RPMI7951 (cell line): ENCODE measurements at places on chromosomes 11 and 22. TPM values are rescaled to one million over a fixed set of nuclear protein-coding genes. Genes with fewer than 3 reads are reported as not detected.
A peak's percentile ranks its signal among the peaks of the same experiment; 100 is the strongest.

DNA sequence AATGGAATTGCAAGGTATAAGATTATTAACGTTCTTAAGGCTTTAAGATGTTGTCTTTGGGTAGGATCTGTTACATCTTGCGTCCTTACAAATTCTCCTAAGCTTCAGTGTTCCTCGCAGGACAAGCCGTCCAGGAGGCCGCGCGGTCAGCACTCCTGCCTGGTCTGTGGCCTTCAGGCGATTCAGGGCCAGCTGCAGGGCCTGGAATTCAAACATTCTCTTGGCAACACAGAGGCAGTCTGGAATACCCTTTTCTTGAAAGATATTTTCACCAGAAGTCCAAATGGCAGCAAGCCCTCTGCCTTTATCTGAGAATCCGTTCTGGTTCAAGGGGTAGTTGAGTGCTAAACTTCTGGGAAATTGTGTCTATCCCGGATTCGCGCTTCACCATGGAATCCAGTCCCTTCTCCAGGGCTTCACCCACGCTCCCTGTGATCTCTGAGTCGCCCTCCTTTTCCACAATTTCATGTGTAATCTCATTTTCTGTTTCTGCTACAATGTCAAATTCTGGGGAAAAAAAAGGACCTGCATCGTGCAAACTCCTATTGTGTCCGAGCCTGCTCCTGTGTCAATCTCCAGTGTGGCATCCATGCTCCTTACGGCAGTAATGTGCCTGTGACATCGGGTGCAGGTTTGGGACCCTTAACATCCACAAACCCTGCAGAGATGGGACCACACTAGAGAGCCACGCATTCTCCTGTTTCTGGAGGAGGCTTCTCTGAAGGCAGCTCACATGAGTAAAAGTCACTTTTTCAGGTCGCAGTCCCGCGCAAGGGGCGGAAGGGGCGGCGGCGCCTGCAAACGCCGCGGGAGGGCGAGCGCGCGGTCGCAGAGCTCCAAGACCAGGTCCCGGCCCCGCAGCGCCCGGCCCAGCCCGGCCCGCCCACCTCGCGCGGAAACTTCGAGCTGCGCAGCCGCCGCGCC, 25.4 kb upstream of the SORL1 start:
- no peak for DNase-seq

DNA sequence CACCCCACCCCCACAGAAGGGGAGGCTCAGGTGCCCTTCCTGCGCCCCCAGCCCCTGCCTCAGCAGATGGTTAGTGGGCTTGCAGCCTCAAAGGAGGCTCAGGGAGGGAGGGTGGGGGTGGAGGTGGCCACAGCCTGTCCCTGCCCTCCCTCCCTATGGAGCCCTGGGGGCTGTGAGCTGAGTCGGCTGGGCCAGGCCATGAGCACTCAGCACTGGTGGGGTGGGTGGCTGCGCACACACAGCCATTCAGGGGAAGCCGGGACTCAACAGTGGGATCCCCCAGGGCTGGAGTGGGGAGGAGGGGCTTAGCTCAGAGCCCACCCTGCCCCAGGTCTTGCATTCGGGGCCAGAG, 50.2 kb downstream of the FLRT1 start:
- DNase-seq: no peak

GRCh38 chr22:25380122-25380747, 160.8 kb downstream of the CRYBB2 start:
- no peak for DNase-seq

DNA sequence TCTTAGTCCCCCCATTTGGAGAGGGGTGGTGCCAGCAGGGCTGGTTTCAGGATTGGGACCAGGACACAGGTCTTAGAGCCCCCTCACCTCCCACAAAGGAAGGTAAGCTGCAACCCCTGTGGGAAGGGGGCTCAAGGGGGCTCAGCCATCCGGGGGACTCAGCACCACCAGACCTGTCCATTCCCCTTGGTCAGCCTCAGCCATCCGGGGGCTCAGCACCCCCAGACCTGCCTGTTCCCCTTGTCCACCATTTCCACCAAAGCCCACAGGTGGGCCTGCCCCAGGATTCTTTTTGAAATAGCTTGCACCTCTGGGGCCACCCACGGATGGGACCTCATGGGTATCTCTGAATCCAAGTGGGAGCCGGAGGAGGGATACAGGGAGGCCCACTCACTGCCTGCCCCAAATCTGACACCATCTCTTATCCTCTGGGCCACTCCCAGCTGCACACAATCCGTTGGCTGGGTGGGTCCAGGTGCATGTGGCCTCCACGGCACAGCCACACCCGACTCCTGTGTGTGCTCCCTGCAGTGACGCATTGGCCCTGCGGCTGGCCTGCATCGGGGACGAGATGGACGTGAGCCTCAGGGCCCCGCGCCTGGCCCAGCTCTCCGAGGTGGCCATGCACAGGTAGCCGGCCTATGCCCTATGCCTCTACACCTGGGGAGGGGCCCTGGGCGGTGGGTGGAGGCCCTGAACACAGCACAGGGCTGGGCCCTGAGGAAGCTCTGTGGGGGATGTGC, 15.9 kb downstream of the MCAT start:
- no peak for DNase-seq

GRCh38 chr22:28143961-28144745, 225.1 kb upstream of the PITPNB start:
- DNase-seq: no peak

DNA sequence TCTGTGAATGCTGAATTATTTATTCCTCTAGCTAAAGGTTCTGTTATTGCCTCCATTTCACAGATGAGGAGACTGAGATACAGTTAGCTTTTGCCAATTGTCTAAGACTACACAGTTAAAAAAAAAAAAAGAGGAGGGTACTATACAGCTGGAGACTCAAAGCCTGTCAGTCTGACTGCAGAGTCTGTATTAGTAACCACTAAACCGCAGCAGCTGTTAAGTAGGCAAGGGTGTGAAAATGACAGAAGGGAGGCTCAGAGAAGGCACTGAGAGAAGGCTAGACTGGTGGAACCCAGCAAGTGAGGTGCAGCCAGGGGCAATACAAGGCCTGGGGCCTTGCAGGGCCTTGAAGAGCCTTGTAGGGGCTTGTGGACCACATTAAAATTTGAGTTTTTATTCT, 181.2 kb downstream of the CSNK2A3 start:
- DNase-seq: peak; percentile 53

- peak; percentile 44 for DNase-seq
Observed at GRCh38 chr11:36292311-36292722, 3.1 kb upstream of the COMMD9 start.

- peak; percentile 26 for DNase-seq
Observed at GRCh38 chr22:41772645-41773044, 27.8 kb upstream of the CCDC134 start.

The SEC14L3 gene
- total RNA-seq: not detected in 2 replicates

The CCDC87 gene
- total RNA-seq: 0.10 and 0.84 TPM in 2 replicates
